ENCODE measurements at places on chromosomes 11 and 22.

- no peak for DNase-seq
Observed at GRCh38 chr11:93403930-93404329, 73.4 kb downstream of the DEUP1 start.

GRCh38 chr11:11456866-11457265, 103.8 kb upstream of the CSNK2A3 start:
- no peak for DNase-seq

GRCh38 chr11:62124186-62125113, 639 bp downstream of the INCENP start:
- no peak for DNase-seq

DNA sequence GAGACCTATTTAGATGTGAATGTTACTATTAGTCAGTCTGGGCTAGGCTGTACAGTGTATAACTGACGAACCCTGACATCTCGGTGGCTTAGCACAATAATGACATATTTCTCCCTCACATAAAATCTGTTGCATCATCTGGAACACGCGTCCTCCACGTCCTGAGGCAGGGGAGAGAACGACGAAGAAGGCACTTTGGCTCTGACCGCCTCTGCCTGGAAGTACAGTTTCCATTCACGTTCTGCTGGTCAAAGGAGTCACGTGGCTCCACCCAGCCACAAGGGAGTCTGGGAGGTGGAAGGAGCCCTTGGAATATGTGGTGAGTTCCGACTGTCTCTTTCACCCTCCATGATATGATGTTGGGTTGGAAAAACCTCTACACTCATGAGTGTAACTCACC, 55.1 kb upstream of the CD82 start:
- no peak for DNase-seq

DNA sequence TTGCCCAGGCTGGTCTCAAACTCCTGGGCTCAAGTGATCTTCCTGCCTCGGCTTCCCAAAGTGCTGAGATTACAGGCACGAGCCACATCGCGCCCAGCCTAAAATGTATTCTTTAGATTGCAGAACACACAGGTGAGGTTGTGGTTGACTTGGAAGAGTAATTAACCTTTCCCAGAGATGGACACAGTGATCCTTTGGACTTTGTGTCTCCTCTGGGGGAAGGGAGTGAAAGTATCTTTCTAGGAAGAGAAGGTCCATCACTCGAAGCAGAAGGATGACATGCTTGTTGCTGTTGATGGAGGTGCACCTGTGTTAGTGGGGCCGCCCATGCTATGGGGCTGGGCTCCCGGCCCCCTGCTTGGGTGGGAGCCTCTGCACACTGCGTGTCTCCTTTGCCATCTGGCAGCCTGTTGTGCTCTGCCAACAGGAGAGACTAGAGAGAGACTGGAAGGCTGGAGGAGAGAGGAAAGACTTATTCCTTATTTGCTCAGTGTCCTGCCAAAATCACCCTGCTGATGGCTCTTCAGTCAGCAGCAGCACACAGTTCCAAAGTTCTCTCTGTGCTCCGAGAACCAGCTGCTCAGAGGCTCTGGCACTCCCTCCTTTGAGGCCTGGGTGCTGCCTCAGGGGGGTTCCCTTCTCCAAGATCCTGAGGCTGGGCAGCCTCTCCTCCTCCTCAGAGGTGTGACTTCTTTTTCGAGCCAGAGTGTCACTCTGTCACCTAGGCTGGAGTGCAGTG, 33.1 kb upstream of the CYB5R3 start:
- DNase-seq, result no peak

DNA sequence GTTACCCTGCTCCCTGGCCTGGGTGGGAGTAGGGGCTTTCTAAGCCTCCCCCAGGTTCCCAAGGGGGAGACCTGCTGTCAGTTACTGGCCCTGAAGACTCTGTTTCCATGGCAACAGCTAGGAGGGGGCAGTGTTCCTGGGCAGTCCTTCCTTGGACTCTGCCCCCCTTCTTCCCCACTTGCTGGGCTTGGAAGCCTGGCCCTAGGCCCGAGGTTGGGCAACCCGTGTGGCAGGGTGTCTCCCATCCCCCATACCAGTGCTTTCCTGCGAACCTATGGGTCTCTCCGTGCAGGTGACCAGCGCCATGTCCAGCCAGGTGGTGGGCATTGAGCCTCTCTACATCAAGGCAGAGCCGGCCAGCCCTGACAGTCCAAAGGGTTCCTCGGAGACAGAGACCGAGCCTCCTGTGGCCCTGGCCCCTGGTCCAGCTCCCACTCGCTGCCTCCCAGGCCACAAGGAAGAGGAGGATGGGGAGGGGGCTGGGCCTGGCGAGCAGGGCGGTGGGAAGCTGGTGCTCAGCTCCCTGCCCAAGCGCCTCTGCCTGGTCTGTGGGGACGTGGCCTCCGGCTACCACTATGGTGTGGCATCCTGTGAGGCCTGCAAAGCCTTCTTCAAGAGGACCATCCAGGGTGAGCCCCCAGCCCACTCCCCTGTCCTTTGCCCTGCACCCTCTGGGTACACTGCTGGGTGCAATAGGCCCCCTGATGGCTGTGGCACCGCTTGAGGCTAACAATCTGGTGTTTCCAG, 1.7 kb downstream of the ESRRA start:
- DNase-seq, result no peak
